Ureter (tissue), 1 donor: ENCODE measurements at places on chromosomes 12 and 14.

GRCh38 chr14:30005114-30005808 is 77.6 kb upstream of the PRKD1 start:
- DNase-seq: no peak

DNA sequence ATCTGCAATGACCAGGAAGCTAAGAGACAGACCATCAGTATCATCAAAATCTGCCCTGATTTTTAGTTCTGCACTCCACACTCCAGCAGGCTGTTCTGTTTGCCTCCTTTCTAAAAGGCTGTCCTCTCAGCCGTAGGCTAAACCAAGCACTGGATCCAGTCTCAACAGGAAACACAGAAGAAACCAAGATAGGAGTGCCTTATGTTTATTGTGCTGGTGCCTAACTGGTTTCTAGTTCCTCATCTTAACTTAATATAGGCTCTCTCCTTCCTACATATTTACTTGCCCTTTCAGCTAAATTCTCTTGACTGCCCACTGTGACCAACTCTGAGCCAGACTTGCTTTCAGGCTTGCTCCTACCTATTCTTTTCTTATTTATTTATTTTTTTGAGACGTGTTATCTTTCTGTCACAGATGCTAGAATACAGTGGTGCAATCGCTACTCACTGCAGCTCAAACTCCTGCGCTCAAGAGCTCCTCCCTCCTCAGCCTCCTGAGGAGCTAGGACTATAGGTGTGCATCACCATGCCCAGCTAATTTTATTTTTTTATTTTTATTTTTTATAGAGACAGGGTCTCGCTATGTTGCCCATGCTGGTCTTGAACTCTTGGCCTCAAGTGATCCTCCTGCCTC is 30.8 kb downstream of the GALNT4 start:
- no peak for DNase-seq

DNA sequence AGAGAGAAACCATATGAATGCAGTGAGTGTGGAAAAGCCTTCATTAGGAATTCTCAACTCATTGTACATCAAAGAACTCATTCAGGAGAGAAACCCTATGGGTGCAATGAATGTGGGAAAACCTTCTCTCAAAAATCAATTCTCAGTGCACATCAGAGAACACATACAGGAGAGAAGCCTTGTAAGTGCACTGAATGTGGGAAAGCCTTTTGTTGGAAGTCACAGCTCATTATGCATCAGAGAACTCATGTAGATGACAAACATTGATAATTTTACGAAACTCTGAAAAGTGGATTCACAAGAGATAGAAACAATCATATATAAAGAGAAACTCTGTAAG is 22.9 kb downstream of the ZNF268 start:
- DNase-seq: no peak

DNA sequence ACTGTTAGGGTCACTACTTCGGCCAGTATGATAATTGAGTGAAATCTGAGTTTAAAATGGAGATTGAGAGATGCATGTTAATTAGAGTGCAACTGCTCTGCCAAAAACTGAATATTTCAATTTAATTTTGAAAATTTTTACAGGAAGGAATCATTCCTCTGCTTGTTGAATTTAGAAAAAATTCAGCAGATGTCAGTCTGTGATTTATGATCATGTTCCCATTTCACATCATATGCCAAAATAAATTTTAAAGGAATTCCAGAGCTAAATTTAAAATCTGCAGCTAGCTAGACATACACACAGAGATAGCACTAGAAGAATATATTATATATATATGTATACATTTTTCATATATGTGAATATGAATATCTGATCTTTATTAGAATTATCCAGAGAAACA is 797.6 kb upstream of the TMEM132C start:
- no peak for DNase-seq

DNA sequence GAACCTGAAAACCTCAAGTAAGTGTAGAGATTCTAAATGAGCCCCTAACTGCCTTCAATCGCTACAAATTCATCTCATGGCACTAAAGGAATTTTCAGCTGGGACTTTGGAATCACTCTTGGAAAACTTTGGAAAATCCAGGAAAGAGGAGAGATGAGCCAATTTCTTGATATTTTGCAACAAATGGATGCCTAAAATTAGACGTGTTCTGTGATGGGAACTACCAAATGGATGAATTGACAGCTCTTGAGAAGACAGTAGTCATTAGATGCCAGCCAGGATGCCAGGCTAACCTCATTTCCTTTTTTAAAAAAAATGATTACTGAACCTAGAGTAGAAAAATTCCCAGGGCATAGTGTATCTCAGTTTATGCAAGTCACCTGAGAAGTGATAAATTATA is 78.3 kb downstream of the NPAS3 start:
- no peak for DNase-seq

DNA sequence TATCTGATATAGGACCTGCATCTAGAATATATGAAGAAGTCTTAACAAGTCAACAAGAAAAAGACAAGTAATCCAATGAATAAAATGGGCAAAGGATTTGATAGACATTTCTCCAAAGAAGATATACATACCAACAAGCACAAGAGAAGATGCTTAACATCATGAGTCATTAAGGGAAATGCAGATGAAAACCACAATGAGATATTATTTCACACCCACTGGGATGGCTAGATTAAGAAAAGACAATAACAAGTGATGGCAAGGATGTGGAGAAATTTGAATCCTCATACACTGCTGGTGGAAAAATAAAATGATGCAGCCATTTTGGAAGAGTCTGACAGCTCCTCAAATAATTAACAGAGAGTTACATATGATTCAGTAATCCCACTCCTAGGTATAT is 502.6 kb downstream of the FUT8 start:
- DNase-seq: no peak
